CD4-positive, alpha-beta T cell treated with Interferon gamma for 1 hour (primary cell): ENCODE measurements at places on chromosomes 4 and X.

DNA sequence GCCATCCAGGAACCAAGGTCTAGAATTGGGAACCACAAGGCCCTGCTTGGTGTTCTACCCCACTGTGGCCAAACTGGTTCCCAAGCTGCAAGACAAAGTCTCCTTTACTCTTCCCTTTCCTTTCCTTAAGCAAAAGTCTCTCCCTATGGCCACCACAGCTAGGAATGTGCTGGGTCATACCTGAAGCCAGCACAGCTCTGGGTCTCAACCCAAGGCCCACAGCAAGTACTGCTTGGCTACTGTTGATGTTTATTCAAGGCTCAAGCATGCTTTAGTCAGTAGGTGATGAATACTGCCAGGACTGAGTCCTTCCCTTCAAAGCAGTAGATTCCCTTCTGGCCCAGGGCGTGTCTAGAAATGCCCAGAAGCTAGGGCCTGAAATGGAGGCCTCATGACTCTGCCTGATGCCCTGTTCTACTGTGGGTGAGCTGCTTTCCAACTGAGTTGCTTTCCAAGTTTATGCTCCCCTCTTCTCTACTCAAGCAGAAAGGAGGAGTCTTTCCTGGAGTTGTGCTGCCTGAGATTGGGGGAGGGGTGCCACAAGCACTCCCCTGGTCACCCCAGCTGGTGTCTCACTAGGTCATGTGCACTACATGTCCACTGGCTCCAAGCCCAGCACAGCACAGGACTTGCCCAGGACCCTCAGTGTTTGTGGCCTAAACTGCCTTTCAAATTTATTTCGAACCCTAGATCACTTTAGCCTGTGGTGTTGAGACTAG, 44.9 kb downstream of the STAP1 start:
- DNase-seq, result no peak

- no peak for DNase-seq
These were observed 15.4 kb upstream of the CDKL5 start for GRCh38 chrX:18410038-18410437.

- no peak for DNase-seq
These were observed 61.4 kb downstream of the SMARCA1 start for GRCh38 chrX:129461801-129462456.

DNA sequence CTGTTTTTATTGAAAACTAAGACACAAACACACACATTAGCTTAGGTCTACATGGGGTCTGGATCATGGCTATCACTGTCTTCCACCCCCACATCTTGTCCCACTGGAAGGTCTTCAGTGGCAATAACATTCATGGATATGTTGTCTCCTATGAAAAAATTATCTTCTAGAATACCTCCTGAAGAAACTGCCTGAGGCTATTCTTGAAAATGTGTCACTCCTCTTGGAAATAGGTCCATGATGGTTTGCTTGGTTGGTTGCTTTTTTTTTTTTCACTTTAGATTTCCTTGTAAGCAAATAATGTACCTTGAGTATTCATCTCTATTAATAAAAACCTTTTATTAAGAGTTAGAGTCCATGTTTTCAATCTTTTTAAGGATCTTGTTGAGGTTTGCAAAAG, 195.3 kb upstream of the PDE5A start:
- DNase-seq, result no peak

DNA sequence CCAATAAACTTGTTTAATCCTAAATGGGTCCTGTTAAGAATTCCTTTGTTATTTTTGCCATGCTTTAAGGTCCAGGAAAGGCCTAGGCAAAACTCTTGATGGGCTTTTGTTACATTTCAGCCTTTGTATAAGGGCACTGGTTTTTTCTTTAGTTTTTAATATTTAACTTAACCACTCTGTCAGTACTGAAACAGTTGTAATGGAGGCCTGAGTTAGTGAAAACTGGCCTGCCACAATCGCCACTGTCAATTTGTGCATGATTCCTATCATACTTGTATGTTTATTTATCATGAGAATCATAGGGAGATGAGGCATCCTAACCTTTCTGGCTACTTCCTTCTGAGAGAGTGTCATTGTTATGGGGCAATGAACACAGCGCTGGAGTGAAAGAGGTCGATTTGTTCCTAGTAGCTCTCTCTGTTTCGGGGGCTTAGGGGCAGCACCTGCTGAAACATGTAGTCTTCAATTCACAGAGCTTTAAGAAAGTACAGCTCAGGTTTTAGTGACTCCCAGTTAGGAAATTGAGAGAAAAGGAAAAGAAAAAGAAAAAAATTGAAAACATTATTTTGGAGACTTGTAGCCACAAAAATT, 393.8 kb upstream of the FSTL5 start:
- no peak for DNase-seq

GRCh38 chr4:74085669-74086068, 13.3 kb downstream of the CXCL2 start:
- no peak for DNase-seq

DNA sequence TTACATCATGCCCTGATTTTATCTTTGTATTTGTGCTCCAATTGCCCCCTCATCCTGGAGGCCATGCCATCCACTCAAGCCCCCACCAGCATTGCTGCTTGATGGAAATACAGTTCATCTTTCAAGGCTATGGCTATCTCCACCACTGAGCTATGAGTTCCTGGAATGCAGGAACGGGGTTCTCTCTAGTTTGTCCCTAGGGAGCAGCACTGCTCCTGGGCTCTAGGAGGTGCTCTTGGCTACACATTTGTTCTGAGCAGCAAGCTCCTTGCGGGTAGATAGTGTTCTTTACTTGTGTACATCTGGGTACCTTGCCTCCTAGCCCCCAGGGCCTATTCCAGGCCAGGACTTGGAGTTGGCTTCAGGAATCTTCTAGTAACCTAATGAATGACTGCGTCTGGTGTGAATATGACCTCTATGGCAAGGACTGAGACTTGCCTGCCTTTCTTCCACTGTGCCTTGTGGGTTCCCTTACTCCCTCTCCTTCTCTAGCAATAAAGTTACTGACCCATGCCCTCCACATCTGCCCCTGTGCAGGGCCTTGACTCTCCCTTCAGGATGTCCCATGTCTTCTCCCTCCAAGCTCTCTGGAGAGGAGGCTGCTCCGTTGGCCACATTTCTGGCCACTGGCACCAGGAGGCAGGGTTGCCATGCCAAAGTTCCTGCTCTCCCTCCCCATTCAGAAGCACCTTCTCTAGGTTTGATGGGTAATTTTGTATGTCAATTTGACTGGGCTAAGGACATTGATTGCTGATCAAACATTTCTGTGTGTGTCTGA, 7.6 kb downstream of the CITED1 start:
- no peak for DNase-seq

DNA sequence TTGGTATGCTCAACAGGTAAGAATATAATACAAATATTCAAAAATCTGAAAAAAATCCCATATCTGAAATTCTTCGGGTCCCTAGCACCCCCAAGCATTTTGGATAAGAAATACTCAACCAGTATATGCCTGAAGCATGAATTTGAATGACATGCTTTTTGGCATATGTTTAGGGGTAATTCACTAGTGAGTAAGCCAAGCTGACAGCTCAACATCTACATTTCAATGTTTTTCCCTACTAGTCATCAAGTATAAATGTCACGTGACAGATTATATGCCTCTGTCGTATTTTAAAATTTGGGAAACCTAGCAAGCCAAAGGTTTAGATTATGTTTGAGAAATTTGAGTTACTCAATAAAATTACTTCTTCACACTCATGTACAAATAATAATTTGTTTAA, 125.1 kb downstream of the FGF16 start:
- no peak for DNase-seq

DNA sequence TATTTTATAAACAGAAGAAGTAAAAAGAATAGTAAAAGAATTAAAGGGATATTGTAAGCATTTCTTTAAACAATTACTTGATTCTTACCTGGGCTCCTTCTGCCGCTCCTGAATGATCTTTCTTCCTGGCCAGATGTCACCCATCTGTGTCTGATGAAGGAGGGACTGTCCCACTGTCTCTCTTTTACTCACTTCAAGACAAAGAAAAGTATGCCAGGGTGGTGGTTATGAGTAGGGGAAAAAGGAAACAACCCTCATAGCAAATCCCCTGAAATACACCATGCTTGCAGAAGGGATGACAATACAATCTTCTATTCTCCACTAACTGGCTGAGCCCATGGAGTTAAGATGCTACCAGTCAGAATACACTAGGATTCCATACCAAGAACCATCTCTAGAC, 31.1 kb downstream of the SYTL4 start:
- DNase-seq, result no peak

- DNase-seq, result no peak
These were observed 58.2 kb downstream of the DCX start for GRCh38 chrX:111353793-111354192.

DNA sequence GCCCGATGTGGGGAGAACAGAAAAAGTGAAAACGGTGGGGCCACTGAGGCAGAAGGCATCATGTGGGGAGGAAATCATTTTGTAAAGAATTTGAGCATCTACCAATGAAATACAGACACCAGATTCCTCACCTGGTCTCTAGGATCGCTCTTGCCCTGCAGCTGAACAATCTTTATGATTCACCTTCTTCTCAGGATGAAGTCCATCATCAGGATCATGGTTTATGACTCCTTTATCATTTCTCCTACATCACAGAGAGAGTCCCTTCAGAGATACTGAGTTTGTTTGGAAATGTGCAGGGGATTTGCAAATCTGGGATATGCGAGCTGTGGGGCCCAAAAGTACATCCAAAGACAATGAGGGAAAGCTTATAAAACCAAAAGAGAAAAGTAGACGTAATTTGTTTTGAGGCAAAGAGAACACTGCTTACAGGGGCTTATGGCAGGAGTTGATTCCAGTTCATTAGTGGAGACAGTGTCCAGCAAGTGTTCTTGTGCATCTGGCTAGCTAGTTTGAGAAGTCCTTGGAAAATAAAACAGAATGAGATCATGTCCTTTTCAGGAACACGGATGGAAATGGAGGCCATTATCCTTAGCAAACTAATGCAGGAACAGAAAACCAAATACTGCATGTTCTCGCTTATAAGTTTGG, 15.3 kb upstream of the ANXA5 start:
- DNase-seq, result no peak

DNA sequence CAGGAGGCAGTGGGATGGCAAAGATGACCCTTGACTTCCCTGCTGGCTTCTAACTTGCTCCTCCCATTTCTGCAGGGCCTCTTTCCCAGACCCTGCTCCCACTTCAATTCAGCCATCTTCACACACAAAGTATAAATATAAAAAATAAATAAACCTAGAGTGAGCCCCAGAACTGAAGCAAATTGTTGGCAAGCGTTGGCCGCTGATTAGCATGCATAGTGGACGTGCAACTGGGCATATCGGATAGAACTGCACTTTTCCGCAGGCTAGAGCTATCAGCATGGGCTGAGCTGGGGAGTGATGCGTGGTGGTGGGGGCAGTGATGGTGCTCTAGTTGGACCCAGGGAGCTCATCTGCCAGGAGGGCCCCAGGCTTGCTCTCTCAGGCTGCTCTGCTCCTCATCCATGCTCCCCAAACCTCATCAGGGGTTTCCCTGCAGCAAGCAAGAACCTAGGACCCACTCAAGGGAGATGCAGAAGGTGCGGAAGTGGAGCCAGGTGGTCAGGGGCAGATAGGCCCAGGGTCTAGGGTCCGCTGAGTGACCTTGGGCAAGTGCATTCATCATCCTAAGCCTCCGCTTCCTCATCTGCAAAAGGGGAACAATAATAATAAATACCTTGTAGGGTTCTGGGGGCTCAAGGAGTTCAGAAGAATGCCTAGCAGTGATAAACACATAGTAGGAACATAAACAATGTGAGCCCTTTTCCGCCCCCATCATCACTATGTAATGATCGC, 146.8 kb upstream of the PJA1 start:
- DNase-seq, result no peak
